ENCODE measurements at places on chromosomes 3 and 15.
A peak's percentile ranks its signal among the peaks of the same experiment; 100 is the strongest.

GRCh38 chr3:178393824-178394223 is 142.4 kb upstream of the KCNMB2 start:
- no peak for DNase-seq

DNA sequence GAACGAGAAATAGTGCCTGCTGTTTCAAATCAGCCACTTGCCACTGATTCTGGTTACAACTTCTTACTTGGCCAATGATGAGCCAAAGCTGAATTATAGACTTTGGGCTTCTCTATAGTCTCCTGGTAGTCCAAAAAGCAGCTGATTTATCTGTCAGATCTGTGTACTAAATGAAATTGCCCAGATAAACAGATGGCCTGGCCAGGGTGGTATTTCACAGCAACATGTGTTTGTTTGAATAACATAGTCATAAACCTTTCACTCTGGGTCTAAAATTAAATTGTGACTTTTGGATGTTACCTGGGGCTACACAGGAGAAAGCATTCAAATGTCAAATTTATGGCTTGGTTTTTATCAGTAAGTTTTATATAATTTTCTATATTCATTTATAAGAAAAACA is 147.0 kb downstream of the NECTIN3 start:
- DNase-seq, result no peak

- DNase-seq, result no peak
Observed at GRCh38 chr15:29337156-29337959, 67.7 kb upstream of the NSMCE3 start.

GRCh38 chr3:162328649-162329048 is 832.0 kb downstream of the OTOL1 start:
- no peak for DNase-seq

- peak; percentile 79 for DNase-seq
Observed at GRCh38 chr15:40098489-40099261, 10.0 kb downstream of the BMF start.

DNA sequence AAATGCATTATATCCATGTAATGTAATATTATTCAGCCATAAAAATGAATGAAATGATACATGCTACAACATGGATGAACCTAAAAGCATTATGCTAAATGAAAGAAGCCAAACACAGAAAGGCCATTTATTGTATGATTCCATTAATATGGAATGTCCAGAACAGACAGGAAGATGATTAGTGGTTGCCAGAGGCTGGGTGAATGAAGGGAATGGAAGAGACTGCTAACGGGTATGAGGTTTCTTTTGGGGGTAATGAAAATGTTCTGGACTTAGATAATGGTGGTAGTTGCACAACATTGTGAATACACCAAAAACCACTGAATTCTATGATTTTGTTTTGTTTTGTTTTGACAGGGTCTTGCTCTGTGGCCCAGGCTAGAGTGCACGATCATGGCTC is 61.6 kb upstream of the MAP4 start:
- DNase-seq, result no peak

DNA sequence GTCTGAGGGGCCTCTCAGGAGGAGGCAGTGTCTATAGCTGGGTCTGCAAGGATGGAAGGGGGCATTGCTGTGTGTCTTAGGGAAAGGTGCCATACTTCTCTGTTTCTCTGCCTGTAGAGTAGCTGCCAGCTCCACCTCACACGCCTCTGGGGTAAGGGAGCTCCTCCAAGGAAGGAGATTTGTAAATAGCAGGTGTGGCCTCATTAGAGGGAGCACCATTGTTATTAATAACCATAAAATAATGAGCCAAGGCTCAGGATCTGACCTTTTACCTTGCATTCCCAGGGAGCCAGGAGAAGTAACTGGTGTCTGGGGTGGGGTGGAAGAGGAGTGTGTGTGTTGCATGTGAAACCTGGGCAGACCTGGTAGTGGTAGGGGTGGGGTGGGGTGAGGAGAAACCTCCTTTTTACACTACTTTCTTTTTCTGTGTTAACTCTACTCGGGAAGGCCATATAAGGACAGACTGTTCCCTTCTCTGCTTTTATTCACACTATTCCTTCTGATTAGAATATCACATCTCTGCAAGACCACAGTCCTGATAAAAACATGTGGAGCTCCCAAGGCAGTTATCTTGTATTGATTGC is 2.2 kb upstream of the C15orf39 start:
- no peak for DNase-seq

GRCh38 chr15:51386029-51386428 is 44.6 kb downstream of the GLDN start:
- no peak for DNase-seq

- no peak for DNase-seq
Observed at GRCh38 chr3:98778383-98778782, 15.2 kb downstream of the ST3GAL6 start.

DNA sequence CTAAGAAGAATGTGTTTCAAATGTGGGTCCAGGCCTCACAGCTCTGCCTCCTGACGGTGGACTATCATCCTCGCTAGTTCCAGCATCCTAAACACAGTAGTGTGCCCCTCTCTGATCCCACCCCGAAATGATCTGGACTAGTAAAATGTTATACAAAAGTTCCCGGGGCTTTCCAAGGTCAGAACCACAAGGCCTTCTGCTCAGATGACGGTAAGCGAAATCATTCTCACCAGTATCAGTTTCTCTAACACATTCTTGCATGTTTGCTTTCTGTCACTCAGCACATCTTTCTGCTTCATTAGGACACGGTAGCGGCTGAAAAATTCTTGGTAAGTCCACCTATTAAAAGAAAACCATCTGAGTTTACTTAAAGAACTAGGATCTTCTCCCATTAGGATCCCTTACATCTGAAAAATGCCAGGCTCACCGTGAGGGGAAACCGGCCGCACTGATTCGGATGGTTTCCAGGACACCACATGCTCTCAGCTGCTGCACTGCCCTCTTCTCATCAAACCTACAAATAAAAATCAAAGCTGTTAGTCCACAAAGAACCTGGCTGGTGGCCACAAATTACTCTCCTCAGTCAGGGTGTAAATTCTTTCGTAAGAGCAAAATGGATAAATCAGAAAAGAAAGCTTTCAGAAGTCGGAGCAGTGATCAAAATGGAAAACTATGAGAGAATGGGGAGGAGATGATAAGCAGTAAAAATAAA is 83.9 kb upstream of the MYO5C start:
- peak; percentile 53 for DNase-seq

- DNase-seq, result no peak
Observed at GRCh38 chr15:65087873-65088642, 11.5 kb downstream of the KBTBD13 start.

DNA sequence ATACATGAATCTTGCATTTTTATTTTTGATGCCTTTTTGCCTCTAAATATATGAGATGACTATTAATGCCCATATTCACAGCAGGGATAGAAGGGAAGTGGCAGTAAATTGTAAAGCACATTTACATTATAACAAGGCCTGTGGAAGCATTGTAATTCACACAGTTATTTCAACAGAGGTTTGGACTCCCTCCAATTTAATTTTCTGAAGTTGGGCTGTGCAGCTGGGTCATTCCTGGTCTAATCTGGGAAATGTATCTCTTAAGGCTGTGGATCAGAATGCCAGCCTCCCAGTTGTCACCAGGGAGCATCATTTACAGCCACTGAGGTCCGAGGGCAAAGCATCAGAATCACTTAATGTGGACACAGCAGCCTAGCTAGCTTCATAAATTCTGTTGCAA is 434.5 kb downstream of the MFSD1 start:
- no peak for DNase-seq

GRCh38 chr3:169467751-169468150 is 195.8 kb downstream of the MECOM start:
- DNase-seq, result no peak

GRCh38 chr15:31269816-31270575 is 56.6 kb upstream of the KLF13 start:
- DNase-seq, result no peak

- no peak for DNase-seq
Observed at GRCh38 chr3:10518506-10519150, 13.2 kb upstream of the ATP2B2 start.

DNA sequence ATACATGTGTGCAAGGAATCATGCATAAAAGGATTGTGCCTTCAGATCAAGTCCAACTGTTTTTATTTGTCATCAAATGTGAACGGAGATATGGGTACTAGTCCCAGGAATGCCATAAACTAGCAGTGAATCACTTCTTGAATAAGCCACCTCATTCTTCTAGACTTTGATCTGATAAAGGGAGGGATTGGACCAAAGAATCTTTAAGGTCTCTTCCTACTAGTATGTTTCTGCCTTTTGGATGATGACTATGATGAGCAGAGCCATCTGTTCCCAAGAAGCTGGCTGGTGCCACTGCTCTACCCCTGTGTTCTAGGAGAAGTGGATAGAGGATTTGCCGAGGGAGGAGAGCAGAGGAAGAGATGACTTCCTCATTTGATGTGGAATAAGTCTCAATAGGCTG is 28.8 kb upstream of the UACA start:
- no peak for DNase-seq

GRCh38 chr3:123046262-123047061 is 18.9 kb upstream of the SEMA5B start:
- no peak for DNase-seq

DNA sequence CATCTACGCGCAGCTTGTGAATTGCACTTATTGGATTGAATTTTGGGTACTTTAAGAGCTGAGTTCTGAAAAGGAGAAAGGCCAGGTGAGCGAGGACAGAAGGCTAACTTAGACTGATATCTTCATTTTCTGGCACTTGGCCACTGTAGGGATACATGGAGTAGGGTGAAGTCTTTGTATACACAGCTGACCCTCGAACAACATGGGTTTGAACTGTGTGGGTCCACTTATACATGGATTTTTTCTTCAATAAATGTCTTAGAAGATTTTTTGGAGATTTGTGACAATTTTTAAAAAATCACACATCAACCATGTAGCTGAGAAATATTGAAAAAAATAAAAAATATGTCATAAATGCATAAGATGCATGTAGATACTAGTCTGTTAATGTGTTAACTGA is 18.3 kb downstream of the PTPRG start:
- DNase-seq, result no peak

GRCh38 chr3:84110787-84111186 is 848.0 kb upstream of the CADM2 start:
- no peak for DNase-seq

DNA sequence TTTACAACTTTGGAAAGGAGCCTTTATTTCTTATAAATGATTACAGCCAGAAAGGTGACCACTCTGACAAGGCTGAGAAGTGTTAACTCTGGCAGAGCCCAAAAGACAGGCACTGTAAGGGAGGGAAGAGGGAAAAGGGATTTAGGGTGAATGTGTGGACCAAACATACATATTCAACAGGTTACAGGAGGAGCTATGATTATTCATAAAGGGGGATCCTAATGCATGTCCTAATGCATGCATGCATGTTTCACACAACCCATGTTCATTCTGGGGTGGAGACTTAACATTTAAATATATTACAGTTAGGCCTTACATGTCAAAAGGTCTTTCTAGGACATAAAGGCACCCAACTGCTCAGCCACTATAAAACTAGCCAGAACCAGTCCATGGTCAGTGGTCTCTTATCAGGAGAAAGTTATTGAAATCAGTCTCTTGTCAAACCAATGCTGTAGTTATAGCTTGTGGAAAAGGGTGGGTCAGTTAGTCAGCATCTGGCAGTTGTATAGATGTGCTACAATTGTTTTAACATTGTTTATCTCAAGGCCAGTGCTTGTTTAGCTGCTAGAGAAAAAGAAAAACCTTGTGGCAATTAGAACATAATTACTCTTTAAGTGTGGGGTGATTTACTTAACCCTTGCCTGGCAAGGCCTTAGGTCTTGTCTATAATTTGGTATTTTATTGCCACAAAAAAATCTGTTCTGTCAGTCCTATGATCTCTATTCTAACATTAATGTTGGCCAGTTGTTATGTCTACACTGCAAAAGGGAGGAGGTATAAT is 77.5 kb downstream of the RAD18 start:
- no peak for DNase-seq

DNA sequence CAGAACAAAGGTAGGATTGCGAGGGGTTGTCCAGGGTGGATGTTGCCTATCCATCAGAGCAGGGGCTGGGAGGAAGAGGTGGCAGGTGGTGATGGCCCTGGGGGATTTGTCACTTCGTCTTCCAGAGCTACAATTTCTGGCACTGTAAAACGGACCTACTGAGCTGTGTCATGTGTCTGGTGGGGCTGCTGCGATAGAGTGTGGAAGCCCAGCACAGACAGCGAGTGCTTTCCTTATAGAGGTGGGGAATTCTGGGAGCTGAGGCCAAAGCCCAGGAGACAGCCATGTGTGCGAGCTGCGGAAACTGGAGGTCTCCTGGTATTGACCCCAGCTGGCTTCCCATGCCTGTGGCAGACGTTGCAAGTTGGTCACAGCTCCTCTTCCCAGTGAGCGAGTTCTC is 61.2 kb upstream of the SEC22A start:
- DNase-seq, result no peak

DNA sequence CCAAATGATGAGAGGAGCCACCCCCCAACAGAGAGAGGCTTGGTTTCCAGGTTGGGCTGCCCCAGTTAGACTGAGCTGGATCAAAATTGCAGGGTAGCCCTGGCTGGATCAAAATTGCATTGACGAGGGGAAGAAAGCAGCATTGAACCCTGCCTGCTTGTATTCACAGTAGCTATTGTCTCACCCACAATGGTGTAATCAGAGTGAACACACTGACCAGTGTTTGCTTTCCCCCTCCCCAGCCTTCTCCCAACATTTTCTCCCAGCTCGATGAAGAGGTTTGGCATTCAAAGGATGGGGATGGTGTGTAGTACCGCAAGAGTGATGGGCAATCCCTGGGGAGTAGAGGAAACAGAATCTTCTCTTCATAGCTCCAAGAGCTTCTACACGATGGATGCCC is 223.8 kb downstream of the ADAMTS9 start:
- DNase-seq, result no peak

DNA sequence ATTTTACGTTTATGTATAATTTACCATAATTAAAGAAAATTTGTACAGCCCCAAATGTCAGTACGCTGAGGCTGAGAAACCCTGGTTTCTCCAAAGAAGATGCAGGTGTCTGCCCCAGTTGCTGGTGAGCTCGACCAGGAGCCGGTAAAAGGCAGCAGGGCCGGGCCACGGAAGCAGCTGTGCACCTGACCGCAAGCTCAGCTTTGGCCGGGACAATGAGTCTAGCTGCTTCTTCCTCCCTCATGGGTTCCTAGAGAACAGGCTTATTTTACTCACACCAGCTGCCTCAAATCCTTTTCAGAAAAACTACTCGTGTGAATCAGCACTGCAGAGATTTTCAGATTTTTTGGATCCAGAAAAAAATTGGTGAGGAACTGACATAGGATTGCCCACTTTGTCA is 18.0 kb upstream of the ZXDC start:
- DNase-seq, result no peak

- no peak for DNase-seq
Observed at GRCh38 chr15:62498712-62499111, 333.6 kb upstream of the C2CD4B start.

DNA sequence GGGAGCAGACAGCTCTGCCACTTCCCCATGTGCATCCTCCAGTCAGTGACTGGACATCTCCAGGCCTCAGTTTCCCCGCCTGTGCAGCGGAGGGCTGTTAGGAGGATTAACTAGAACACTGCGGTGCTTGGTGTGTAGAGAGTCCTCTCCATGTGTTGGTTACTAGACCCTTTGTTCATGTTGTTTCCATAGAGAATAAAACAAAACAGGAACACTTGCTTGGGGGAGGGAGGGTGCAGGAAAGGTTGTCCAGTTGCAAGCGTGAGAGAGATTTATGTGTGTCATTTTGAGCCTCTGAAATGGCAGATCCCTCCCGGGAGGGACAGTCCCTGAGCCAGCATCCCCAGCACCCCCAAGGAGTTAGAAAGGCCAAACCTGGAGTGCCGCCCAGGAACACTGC is 184.0 kb upstream of the LYSMD4 start:
- no peak for DNase-seq
